ENCODE measurements at places on chromosomes 5 and 9.
A peak's percentile ranks its signal among the peaks of the same experiment; 100 is the strongest.

GRCh38 chr9:121354141-121354540 is 15.9 kb downstream of the STOM start:
- no peak for DNase-seq

- no peak for DNase-seq
These were observed 30.4 kb upstream of the SYNPO start for GRCh38 chr5:150609843-150610584.

DNA sequence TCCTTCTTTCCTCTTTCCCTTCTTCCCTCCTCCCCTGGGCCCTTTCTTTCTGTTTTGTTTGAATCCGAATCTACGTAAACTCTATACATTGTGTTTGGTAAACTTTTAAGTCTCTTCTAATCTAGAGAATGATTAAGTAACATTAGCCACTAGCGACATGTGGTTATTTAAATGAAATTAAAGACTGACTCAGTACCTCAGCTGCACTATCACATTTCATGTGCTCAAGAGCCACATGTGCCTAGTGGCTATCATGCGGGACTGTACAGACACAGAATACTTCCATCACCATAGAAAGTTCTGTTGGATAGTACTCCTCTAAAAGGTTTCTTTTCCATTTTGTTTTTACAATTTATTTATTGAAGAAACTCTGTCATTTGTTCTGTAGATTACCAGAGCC is 29.0 kb downstream of the DCTN4 start:
- no peak for DNase-seq

DNA sequence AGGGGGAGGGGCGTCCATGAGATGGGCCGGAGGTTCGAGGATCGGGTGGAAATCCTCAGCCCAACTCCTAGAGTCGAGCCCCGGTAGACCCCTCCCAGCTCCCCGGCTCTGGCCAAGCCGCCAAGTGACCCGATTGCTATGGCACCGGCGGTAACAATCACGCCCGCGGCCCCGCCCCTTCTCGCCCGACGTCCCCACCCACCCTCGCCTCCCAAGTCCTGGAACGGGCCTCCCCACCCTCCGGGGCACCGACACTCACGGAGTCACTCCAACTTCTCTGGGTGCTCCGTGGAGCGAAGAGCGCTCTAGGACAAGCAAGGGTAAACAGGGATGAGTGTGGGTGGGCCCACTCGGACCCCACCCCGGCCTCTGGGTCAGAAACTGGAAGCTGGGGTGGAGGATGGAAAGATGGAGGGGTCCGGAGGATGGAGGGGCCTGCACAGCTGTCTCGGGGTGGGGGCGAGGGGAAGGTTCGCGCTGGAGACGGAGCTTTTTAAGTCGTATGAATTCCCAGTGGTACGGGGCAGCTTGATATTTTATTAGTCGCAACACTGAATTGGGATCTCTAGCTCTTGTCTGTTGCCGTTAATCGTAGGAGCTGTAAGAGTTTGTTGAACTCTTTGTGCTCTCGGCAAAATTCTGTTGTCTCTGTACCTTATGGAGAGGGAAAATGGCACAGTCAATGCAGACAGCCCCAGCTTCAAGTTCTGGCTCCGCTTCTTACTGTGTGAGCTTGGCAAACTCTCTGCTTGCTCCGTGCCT is at the start of gene SPACA9:
Gene SPACA9, plus strand, starts transcription at position 204 of the 762 bp plus-strand sequence. CDS start 5,050 bp downstream, outside the sequence.
- DNase-seq = peak; percentile 54

- DNase-seq = no peak
These were observed 21.0 kb upstream of the OR13F1 start for GRCh38 chr9:104482921-104483570.

GRCh38 chr9:127279717-127280285 is 15.2 kb downstream of the GARNL3 start:
- no peak for DNase-seq

GRCh38 chr5:174596429-174596828 is 128.0 kb upstream of the MSX2 start:
- no peak for DNase-seq

DNA sequence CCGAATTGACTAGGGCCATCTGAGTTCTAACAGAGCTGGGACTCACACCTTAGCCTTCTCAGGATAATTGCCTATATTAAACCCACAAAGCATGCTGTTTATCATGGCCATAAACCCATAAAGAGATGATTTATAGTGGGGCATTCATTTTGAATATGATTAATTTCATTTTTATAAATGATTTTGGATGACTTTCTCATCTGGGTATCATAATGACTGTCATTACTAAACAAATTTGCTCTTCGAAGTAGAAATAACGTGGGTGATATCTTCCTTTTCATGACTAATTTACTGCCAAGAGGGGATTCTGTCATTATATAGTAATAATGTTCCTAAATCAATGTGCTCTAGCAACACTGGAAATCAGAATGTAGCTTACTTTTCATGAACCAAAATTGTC is 498.2 kb downstream of the CDH12 start:
- no peak for DNase-seq

Data from CD4-positive, alpha-beta T cell treated with Interleukin-6 for 4 hours (primary cell).